ENCODE measurements at places on chromosomes 5 and 9.

GRCh38 chr5:157456301-157456700, 3.7 kb upstream of the NIPAL4 start:
- no peak for DNase-seq

DNA sequence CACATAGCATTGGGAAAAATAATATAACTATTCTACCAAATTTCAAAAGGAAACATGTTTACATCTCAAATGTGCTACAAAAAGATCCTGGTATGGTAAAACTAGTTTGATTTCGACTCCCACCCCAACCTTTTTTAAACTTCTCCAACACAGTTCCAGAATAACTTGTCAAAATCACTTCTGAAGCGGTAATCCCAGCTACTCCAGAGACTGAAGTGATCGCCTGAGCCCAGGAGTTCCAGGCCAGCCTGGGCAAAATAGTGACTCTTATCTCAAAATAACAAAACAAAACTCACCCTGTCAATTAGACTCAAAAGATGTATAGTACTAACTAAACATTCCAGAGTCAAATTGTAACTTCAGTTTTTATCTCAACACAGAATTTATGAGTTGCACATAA, 71.3 kb upstream of the RNF38 start:
- DNase-seq = peak; percentile 4

- DNase-seq = no peak
These were observed 27.1 kb downstream of the CDH9 start for GRCh38 chr5:27011274-27011673.

- DNase-seq = no peak
These were observed 4.8 kb upstream of the SNAPC4 start for GRCh38 chr9:136404801-136405136.

- peak; percentile 75 for DNase-seq
These were observed 150.1 kb upstream of the NTRK2 start for GRCh38 chr9:84519413-84519812.

GRCh38 chr5:42521406-42521805, 98.2 kb downstream of the GHR start:
- DNase-seq = no peak

GRCh38 chr9:99224445-99224844, 2.4 kb downstream of the SEC61B start:
- DNase-seq = no peak

DNA sequence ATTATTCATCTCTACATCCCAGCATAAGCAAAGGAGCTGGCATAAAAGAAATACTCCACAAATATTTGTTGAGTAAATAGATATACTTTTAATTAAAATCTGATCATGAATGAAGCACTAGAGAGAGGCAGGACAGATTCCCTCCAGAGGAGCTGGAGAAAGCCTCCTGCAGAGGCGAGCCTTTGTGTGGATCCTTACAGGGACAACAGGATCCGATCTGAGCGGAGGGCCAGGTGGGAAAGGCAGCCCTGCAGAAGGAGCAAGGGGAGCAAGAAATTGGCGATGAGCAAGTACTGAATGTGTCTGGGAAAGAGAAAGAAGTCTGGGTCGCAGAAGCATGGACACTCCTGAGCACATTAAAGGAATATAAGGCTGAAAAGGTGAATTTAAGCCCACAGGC, 69.4 kb downstream of the EBF1 start:
- no peak for DNase-seq

GRCh38 chr5:67886761-67887160, 328.8 kb upstream of the PIK3R1 start:
- DNase-seq = no peak

DNA sequence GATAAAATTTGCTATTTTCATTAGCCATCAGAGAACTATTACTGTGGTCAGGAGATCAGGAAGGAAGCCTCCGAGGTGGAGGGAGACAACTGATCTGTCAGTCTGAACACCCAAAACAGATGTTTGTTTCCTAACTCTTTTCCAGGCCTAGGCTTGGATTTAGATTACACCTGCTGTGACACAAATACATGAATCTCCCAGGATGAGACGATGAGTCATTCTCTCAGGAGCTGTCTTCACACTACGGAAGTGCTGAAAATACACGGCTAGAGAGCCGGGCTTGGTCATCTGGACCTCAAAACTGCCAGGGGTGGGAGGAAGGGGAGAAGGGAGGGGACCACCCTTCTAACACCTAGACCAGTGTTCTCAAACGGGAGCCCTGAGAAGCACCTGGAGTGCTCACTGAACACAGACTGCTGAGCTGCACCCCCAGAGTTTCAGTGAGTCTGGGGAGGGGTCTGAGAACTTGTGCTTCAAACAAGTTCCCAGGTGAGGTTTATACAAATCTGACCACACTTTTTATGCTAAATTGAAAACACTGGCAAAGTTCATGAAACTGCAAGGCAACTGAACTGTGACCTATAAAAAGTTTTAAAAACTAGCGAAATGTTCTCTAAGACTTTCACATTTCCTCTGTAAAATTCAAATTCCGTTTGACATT, 80.3 kb upstream of the EQTN start:
- peak; percentile 69 for DNase-seq

- no peak for DNase-seq
These were observed 121.3 kb downstream of the ADAMTS2 start for GRCh38 chr5:179223961-179224360.

- peak; percentile 69 for DNase-seq
These were observed 31.9 kb downstream of the ARSB start for GRCh38 chr5:78953092-78953800.

GRCh38 chr5:10935536-10935935, 174.5 kb upstream of the DAP start:
- no peak for DNase-seq

DNA sequence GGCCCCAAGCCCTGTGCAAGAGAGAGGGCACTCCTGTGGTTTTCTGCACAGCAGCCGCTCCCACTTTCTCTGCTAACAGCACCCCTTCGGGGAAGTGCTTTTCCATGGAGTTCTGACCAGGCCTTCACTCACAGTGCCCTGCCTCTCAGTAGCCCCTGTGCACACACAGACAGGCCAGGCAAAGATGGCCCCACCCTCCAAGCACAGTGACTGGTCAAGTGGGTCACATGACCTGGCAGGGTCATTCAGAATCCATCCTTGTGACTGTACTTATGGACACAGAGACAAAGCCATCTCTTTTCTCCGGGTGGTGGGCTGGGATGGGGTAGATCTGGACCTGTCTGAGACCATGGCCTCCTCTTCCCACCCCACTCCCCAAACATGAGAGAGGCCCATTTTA, 82.5 kb downstream of the PSD2 start:
- DNase-seq = no peak

DNA sequence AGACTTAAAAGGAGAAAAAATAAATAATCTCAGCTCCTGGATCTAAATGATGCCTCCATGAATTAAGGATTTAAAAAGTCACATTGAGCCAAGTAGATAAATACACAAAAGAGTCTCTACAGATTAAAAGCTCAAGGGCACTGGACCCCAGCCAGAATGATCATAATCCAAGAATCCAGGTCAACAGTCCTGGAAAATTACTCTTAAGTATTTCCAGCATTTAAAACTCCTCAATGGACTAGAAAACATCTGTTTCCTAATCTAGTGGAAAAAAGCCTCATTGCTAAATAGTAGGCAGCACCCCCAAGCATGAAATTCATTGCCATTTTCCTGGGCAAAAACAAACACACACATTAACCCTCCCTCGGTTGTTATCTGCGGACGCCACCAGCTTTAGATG, 96.8 kb downstream of the FRMD3 start:
- no peak for DNase-seq

- no peak for DNase-seq
These were observed 415.4 kb upstream of the SEMA6A start for GRCh38 chr5:116989995-116990394.

DNA sequence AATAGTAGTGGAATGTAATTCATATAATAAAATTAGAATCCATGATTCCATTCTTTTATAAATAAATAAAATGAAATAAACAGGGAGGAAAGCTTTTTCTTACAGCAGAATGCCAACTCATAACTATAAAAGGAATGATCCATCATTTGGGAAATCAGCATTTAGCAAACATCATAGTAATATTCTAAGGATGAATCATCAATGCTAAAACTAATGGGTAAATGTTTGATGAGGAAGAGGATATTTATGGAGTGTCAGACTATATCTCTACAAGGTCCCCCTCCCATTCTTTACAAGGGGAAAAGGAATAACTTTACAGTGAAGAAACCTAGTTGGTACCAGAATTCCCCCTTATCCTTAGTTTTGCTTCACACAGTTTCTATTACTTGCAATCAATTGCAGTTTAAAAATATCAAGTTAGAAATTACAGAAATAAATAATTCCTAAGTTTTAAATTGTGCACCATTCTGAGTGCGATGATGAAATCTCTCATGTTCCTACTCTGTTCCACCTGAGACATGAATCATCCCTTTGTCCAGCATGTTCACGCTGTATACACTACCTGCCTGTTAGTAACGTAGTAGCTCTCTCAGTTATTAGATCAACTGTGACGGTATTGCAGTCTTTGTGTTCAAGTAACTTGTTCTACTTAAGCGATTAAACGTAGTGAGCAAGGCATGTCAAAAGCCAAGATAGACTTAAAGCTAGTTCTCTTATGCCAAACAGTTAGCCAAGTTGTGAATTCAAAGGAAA, 14.2 kb upstream of the JAKMIP2 start:
- peak; percentile 9 for DNase-seq

Measured in foreskin keratinocyte (primary cell).